ENCODE measurements at places on chromosomes 6 and 20. TPM values are rescaled to one million over a fixed set of nuclear protein-coding genes. Genes with fewer than 3 reads are reported as not detected.

The VWA7 gene
- 2.0 TPM for total RNA-seq

The ARG1 gene
- total RNA-seq = not detected

The HSPA1B gene
- 109 TPM for total RNA-seq

The RNF217 gene
- 4.9 TPM for total RNA-seq

The OR2B6 gene
- total RNA-seq = 0.25 TPM

The DNMT3B gene
- total RNA-seq = 5.3 TPM

The RHAG gene
- 0.07 TPM for total RNA-seq

The MOXD1 gene
- total RNA-seq = 1.8 TPM

The TPD52L1 gene
- 52.4 TPM for total RNA-seq

The EPPIN gene
- not detected for total RNA-seq

The HSPA12B gene
- 0.53 TPM for total RNA-seq

The FAM83B gene
- total RNA-seq = 0.13 TPM

The SLC35B2 gene
- total RNA-seq = 61.6 TPM

The SIRPB1 gene
- 0.63 TPM for total RNA-seq

The CPXM1 gene
- total RNA-seq = not detected

The RNF146 gene
- 9.2 TPM for total RNA-seq

The SLC17A3 gene
- total RNA-seq = 1.00 TPM

The F13A1 gene
- total RNA-seq = not detected

The UNC5CL gene
- 0.33 TPM for total RNA-seq

The SPTLC3 gene
- 0.07 TPM for total RNA-seq

The RNF182 gene
- total RNA-seq = 3.8 TPM

The MDFI gene
- 0.81 TPM for total RNA-seq

The HUS1B gene
- 0.26 TPM for total RNA-seq

The ATF6B gene
- 35.4 TPM for total RNA-seq

All from A549 treated with DMSO at 1 μM for 4 hours (cell line).